A172 (cell line): ENCODE measurements at places on chromosomes 5 and 9. TPM values are rescaled to one million over a fixed set of nuclear protein-coding genes. Genes with fewer than 3 reads are reported as not detected.

DNA sequence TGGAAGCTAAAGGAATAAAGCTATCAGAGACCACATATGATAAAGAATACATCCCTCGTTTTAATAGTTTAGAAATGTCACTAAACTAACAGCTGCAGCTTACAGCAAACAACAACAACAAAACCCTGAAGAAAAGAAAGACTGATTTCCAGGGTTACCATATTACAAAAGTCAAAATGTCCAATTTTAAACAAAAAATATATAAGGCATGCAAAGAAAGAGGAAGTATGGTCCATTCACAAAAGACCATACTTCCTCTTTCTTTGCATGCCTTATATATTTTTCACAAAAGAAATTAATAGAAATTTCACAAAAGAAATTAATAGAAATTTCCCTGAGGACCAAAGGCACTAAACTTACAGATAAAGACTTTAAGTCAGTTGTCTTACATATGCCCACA, 354.2 kb downstream of the ARL15 start:
- no peak for DNase-seq

DNA sequence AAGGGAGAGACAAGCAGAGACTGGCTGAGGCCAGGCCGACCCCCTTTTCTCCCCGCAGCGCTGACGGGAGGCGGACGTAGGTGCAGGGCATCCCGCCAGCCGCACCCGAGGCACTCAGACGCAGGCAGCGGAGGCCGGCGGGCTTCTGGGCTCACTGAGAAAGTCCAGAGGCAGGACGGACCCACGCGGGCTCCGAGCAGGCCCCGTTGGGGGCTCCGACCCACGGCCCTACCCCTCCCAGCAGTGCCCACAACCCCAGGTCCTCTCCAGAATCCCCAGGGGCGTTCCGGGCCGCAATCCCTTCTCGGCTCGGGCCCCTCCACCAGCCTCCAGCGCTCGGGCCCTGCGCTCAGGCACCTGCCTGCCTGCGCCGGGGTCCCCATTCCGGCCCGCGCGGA, 543 bp downstream of the MTMR12 start:
- peak; percentile 47 for DNase-seq

ADAMTS2 gene
- 0.14 and 0.79 TPM in 2 replicates for total RNA-seq

DNA sequence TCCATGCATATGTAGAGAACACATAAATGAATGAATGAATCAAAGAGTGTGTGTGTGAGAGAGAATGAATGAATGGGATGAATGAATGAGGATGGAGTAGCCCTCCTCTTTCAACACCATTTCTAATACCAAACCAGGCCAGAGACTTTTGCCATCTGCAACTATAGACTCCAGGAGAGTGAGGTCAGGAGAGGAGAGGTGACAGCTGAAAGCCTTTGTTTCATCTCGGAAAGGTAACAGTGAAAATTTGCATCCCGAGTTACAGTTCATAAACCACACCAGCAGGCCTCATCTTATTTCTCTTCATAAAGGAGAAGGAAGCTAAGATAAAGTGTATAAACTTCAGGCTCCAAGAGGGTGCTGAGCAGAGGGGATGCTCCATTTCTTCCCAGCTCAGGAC, 255.3 kb upstream of the KLF4 start:
- no peak for DNase-seq

DNA sequence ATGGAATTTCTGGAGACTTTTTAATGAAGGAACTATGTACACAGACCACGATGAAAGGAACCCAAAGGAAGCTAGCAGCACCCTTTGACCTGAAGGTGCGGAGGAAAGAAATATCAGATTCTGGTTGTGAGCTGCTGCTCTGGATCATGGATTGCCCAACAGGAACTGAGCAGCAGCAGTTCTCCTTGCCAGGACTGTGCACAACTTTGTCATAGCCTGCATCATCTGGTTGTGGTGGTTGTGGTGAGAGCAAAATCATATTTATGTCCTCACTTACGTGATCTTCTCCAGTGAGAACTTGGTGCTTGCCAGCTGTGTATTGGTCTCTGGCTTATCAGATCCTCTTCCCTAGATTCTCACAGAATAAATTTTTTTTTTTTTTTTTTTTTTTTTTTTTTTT, 70.7 kb upstream of the LPAR1 start:
- no peak for DNase-seq

C7 gene
- total RNA-seq = not detected in 2 replicates

GRCh38 chr9:16238623-16239138, 631.8 kb downstream of the BNC2 start:
- no peak for DNase-seq

GRCh38 chr5:91225848-91226686, 157.1 kb downstream of the ARRDC3 start:
- peak; percentile 56 for DNase-seq

NIPAL4 gene
- total RNA-seq = 1.2 and 1.5 TPM in 2 replicates
